ENCODE measurements at places on chromosomes 3 and 15.

- DNase-seq, result peak; percentile 44
Observed at GRCh38 chr3:55166576-55167555, 239.0 kb upstream of the LRTM1 start.

DNA sequence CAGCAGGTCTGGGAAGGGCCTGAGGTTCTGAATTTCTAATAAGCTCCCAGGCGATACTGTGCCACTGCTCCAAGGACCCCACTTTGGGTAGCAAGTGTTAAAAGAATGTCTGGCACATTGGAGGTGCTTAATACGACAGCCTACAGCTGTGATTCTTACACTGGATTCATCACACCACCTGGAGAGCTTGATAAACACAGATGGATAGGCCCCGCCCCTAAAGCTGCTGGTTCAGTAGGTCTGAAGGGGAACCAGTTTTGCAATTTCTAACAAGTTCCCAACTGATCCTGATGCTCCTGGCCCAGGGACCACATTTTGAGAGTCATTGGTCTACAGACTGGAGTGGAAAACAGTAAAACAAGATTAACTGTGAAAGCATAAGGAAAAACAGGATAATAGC, 124.8 kb upstream of the ST8SIA2 start:
- DNase-seq, result no peak

DNA sequence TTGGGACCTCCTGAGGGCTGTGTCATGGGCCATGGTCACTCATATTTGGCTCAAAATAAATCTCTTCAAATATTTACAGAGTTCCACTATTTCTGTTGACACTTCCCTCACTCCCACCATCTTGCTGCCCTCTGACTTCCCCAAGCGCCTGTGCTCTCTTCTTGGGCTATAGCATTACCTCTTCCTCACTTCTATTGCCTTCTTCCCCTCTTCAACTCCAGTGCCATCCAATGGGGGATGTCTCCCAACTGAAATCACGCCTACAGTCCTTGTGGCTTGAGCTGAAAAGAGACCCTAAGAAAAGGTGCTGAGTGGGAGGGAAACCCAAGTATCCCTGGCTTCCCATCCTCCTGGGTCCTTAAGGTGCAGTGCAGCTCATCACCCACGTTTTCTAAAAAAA, 21.8 kb downstream of the UMPS start:
- DNase-seq, result no peak

DNA sequence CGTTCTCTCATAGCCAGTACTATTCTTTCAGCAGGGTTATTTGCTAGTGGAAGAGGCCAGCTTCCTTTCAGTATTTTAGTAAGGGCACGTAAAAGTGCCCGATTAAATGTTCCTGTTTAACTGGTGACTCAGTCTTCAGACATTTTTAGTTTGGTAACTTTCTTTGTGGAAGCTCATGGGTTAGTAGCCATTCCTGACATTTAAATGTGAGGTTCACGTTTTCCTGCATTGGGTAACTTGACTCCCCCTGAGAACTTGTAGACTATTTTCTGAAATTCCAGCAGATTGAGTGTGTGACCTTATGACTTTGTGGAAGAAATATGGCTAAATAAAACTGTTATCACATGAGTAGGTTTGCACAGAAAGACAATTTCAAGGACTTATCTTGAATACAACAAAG, 16.9 kb downstream of the ABHD2 start:
- DNase-seq, result peak; percentile 95

DNA sequence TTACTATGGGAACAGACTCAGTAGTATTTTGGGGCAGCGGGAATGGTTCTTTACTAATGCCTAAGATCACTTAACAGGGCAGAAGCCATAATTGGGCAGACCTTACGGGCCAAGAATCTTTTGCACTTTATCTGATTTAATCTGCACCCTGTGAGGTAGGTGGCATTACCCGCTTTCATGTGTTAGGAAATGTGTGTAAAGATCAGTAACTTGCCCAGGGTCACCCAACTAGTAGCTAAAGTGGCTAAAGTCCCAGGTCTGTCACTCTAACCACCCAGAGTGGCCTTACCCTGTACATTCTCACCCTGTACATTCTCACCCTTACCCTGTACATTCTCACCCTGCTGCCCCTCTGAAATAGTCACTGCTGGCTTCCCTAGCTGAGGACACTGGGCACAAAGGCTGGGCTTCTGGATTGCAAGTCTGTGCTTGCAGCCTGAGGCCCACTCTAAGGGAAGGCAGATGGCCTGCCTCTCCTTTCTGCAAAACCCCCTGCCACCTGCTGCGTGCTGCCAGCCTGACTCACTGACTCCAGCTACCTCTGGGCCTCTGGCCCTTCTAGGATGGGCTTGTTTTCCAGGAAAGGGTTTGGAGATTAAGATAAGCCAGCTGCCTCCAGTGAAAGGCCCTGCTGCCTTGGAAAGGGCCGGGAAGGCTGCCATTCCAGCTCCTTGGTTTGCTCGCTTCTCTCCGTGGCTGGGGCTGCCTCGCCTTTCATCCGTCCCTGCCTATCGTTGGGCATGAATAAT, 37.5 kb upstream of the MYZAP start:
- no peak for DNase-seq

DNA sequence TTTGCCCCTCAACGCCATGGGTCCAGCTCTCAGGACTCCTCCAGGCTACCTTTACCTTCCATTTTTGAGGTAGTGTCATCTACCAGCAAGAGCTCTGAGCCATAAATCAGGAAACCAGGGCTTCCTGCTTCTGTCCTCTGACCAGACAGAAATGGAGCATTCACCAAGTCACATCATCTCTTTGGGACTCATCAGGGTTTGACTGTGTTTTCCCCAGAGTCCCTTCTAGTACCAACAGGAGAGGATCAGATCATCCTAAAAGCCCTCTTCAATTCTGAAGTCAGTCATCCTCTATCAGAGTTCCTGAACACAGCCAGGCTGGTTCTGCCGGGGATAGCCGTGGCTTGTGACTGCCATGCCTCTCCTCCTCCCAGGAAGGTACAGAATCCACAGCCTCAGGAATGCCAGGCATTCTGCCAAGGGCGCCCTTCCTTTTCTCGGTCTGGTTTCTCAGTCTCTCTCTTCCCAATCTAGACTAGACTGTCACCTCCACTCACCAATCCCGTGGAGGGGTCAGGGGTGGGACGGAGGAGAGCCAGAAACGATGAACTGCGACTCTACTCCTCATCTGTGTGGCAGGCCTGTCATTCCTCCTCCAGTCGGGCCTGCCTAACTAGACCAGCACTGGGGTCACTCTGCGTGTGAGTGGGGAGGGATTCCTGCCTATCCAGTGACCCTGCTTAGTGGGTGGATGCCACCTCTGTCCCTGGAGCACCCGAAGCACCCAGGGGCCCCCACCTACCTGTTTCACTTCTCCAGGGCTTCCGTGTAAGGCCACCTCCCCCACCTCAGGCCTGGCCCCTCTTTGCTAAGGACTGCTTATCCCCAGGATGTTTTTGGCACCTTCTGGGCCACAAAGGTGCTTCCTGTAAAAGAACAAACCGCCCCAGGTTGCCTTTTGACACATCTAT, 30.9 kb downstream of the CCNL1 start:
- peak; percentile 65 for DNase-seq

- no peak for DNase-seq
Observed at GRCh38 chr3:118304557-118304956, 730.1 kb downstream of the IGSF11 start.

DNA sequence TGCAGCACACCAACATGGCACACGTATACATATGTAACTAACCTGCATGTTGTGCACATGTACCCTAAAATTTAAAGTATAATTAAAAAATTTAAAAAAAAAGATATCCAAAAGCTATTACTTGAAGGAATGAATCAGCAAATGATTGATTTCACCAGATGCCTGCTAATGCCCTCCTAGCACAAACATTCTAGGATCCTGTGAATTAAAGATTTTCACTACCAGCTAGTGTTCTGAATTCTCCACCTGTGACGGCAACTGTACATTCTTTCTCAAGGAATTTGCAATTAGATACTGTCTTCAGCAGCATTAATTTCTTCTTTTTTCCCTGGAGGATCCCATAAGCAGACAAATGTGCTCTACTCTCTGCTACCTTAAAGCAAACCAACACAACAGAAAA, 694.9 kb downstream of the NTRK3 start:
- no peak for DNase-seq

GRCh38 chr3:140843656-140844055, 98.0 kb upstream of the SLC25A36 start:
- DNase-seq, result no peak

GRCh38 chr3:144636833-144637232, 665.2 kb downstream of the DIPK2A start:
- DNase-seq, result peak; percentile 14

- DNase-seq, result no peak
Observed at GRCh38 chr3:134155446-134155845, 95.2 kb downstream of the RYK start.

- no peak for DNase-seq
Observed at GRCh38 chr3:81173514-81173913, 587.9 kb downstream of the GBE1 start.

GRCh38 chr3:124591699-124592098, 138.6 kb upstream of the UMPS start:
- DNase-seq, result no peak

DNA sequence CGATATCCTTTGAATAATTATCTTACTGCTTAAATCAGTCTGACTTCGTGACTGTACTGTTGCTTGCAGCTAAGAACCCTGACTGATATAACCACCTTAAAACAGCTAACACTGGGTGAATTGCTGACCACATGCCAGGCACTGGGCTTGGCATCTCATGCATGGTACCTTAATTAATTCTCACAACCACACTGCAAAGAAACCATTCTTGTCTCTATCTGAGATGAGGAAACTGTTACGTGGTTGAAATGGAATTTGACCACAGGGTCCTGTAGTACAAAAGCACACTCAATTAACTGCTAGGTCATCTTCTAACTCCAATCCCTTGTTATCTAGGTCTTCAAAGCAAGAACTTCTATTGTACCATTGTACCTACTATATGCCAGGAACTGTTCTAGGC, 92.7 kb upstream of the PRICKLE2 start:
- DNase-seq, result peak; percentile 30

DNA sequence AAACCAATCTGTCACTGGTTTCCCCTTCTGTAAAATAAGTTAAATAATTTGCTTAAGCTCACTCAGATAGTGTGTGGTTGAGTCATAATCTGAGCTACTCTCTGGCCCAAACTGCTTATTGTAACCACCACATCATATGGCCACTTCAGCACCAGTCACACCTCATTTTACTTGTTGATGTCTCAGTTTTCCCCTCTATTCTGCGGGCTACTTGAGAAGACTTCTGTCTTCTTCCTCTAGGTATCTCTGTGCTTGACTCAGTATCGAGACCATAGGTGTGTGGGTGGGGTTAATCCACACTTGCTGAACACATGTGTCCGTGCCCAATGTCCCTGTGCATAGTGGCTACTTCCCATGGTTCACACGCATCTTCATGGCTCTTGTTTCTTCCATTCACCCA, 32.9 kb downstream of the CRYGS start:
- no peak for DNase-seq

- no peak for DNase-seq
Observed at GRCh38 chr15:39961051-39961450, 27.1 kb downstream of the EIF2AK4 start.

DNA sequence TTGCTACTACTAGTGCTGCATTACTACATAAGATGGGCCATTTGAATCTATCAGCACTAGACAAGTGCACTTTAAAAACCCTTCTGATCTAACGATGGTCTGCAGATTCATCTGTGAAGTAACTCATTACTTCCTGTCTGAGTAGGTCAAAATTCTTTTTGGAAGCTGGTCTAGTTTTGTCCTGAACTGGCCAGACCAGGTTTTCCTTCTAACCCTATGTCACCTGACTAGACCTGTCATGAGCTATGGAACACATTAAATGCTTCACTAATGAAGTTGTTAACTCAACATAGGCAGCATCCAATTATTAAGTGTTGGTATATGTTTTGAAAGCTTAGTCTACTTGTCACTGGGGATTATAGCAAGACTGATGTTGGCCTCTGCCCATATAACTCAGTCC, 10.1 kb upstream of the RBM5 start:
- DNase-seq, result no peak

- DNase-seq, result no peak
Observed at GRCh38 chr15:58260725-58261267, 122.6 kb downstream of the AQP9 start.

DNA sequence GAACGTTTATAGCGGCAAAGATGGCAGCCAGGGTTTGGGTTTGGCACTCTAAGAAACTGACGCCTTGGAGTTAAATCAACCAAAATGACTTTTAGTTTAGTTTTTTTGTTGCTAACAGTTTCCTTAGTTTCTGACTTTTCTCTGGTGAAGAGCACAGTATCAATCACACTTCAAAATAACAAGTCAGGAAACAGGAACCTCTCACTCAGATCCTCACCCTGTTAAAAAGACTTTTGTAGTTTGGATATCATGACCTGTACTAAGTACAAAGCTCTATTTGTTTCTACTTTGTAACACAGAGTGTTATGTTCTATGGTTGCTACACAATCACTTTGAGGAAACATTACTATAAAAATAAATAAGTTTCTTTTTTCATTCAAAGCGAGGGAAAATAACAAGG, 51.1 kb downstream of the ATP10A start:
- no peak for DNase-seq

GRCh38 chr3:128590948-128591347, 59.7 kb downstream of the RPN1 start:
- no peak for DNase-seq

- DNase-seq, result no peak
Observed at GRCh38 chr15:74593122-74593521, 22.5 kb upstream of the CLK3 start.

DNA sequence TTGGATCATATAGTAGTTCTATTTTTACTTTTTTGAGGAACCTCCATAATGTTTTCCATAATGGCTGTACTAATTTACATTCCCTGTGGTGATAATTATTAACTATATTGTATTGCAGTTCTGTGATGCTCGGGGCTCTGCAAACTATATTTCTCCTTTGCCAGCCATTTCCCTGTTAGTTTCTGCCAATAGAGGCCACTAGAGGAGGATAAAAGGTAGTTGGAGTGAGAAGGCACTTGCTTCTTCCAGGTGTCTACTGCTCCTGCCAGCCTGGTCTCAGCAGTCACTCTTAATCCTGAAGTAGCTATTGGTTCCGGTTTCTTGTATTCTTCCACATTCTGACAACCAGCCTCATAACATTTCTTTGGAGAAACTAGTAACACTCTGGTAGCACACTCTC, 233.9 kb upstream of the GBE1 start:
- DNase-seq, result no peak

- DNase-seq, result peak; percentile 93
Observed at GRCh38 chr3:48472923-48473616, 26.5 kb downstream of the ATRIP start.

DNA sequence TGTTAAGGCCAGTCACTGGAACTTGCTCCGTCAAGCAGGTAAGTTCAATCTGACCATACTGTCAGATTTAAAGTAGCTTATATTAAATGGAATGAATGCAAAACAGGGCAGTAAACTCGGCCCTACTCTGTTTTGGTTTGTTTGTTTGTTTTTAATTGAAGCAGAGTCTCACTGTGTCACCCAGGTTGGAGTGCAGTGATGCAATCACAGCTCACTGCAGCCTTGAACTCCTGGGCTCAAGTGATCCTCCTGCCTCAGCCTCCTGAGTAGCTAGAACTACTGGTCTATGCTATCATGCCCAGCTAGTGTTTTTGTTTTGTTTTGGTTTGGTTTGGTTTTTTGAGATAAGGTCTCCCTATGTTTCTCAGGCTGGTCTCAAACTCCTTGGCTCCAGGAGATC, 305.0 kb downstream of the FEZF2 start:
- DNase-seq, result no peak

Measured in fibroblast of skin of back (primary cell).